ENCODE measurements at places on chromosomes 7 and 10.

DNA sequence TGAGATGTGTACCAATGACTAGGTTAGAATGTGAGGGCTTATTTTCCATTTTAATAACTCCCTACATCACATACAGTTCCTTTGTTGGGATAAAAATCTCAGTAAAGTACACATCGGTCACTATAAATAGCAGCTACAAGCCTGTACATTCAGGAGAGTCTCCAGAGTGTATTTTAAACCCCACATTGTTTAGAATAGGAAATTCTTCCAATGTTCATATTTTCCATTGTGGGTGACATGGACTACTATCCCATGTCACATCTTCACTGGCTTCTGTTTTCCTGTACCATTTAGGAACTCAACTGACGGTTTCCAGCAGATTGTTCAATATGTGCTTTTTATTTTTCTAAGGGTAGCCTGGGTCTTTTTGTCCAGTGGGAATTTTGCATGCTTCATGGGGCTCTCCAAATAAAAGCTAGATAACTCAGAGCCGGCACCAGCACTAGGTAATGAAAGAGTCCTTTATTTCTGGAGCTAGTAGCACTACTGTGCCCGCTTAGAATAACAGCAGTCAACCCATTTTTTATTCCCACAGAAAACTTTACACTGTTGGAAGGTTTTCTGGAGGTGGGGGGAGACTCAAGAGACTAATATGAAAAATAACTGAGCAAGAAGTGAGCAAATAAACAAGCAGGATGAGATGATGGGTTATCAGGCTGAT, 100.5 kb downstream of the CALD1 start:
- DNase-seq = no peak

GRCh38 chr10:11164803-11165590, 147.3 kb downstream of the CELF2 start:
- peak; percentile 70 for DNase-seq

DNA sequence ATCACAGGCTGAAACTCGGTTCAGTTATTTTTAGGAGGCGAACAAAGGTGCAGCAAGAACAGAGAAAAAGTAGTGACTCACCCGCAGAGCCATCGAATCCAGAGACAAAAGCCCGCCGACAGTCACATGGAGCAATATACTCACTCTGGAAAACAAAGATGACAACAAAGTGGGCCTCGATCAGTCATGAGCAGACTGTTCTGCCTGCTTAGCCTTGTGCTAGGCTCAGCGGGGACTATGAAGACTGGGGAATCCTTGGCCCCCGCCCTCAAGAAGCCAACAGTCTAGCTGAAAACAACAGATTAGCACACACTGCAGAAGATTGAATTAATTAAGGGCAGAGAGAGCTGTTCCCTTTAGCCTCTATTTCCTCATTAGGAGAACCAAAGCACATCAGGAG, 30.4 kb downstream of the XPNPEP1 start:
- DNase-seq = no peak

DNA sequence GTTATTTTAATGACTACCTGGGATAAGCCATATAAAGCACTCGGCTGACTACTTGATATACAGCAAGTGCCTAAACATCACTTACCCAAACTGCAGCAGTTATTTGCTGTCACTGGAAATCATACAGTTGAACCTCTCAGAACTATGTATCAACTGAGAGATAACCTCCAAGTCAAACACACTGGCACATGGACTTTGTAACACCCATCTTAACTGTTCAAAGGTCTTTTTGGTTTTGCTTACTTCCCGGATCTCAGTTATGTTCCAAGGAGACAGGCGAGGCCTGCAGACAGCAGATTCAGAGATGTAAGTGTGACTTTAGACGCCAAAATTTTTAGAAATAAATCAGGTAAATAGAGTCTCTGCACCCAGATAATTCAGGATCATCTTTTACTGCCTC, 34.6 kb upstream of the DAGLB start:
- no peak for DNase-seq

- no peak for DNase-seq
Observed at GRCh38 chr10:133176546-133176945, 16.5 kb downstream of the KNDC1 start.

DNA sequence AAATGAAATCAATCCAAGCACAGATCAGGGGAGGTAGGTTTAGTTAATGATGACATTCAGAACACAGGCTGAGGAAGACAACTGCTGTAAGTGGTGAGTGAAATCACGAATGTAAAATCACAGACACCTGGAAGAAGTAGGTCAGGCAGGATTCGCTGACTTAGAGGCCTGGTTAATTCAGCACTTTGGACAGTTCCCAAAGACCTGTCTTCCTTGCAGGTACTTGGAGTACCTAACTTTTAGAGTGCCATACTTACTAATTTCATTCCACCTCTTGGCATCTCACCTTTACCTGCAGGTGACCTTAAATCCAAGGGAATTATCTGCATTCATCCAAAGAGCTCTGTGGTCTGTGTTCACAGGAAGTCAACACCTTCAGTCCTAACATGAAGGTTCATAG, 822.3 kb downstream of the PHTF2 start:
- DNase-seq = no peak

DNA sequence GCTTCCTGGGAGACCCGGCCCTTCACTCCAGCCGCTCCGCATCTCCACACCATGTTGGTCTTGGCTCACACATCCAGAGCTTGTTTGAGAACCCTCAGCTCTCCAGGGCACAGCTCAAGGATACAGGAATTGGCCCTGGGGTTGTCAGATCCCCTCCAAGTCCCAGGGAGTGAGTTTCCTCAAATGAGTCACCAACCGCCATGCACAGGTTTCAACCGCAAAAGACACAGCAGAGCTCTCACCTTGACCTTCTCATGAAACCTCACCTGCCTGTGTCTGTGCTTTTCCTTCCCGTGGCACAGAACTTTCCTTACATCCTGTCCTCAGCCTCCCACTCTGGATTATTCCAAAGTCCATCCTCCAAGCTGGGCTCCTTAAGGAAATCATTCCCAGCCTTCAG, 20.6 kb downstream of the AZGP1 start:
- no peak for DNase-seq

GRCh38 chr7:157008206-157009169, 2.0 kb downstream of the MNX1 start:
- no peak for DNase-seq

- peak; percentile 41 for DNase-seq
Observed at GRCh38 chr10:73413108-73413527, 740 bp downstream of the ANXA7 start.

DNA sequence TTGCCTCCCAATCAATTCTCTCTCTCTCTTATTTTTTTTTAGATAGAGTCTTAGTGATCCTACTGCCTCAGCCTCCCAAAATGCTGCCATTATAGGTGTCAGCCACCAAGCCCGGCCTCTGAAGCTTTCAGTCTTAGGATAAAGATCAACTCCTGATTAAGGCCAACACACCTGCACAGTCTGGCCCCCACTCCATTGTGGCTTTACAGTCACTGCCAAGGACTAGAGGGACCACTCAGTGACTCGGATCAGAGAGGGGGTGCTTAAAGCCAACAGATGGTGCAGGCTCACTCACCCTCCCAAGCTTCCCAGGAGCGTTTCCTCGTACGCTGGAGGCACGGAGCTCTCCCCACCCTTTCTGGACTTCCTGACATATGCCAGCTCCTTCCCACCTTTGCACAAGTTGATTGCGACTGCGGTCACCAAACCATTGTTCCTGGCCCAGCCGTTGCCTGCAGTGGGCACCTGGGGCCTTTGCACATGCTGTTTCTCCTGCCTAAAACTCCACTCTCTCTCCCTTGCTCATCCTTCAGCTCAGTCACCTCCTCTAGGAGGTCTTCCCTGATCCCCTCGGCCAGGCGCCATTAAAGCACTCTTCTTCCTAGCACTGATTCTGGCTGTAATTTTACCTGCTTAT, 1.7 kb upstream of the CDH23 start:
- no peak for DNase-seq

GRCh38 chr10:71078454-71079145, 133.8 kb upstream of the UNC5B start:
- no peak for DNase-seq

DNA sequence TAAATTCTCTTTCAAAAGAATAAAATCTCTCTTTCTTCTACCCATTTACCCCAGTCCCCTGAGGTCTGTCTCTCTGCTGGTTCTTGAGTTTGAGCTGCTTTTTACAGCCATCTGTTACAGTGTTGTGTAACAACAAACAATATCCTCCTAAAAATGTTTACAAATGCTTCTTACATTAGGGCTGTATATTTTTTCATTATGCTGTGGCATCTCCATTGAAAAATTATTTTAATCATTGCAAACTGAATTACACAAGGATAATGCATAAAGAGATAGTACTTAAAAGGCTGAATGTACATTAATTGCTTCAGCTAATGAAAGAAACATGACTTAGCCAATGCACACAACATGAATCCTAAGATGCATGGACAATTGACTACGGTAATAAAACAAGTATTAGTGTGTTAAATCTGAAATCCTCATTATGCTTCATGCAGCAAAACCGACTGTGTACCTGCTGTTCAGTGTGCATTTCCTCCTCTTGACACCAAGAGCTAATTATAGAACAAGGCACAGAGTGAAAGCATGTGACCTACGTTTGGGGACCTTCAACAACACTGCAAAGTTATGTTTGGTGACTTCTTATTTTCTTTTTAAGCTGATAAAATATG, 181.7 kb upstream of the RHOBTB1 start:
- DNase-seq = no peak

All from stimulated activated naive CD4-positive, alpha-beta T cell treated with Interleukin-2 at 50 U/mL for 16 hours (primary cell).